Aorta (tissue), 5 donors: ENCODE measurements at places on chromosomes 6 and 20. TPM values are rescaled to one million over a fixed set of nuclear protein-coding genes. Genes with fewer than 3 reads are reported as not detected.

GRCh38 chr6:53495506-53496499 is 49.1 kb downstream of the GCLC start:
- H3K36me3 ChIP-seq: peaks cover 3% of the 10 kb centered on the region
- no peaks in the 10 kb centered on the region for H3K4me1 ChIP-seq
- H3K4me3 ChIP-seq: no peak overlapping the region
- no peak overlapping the region for H3K27ac ChIP-seq

- H3K4me3 ChIP-seq: no peak overlapping the region
- H3K36me3 ChIP-seq: no peaks in the 10 kb centered on the region
- no peaks in the 10 kb centered on the region for H3K4me1 ChIP-seq
- DNase-seq: no peak
- H3K27me3 ChIP-seq: no peaks in the 10 kb centered on the region
- no peak overlapping the region for H3K27ac ChIP-seq
Measured at GRCh38 chr20:61619751-61620150, 367.7 kb downstream of the CDH4 start.

GRCh38 chr6:136771306-136771705 is 21.0 kb downstream of the MAP3K5 start:
- H3K27ac ChIP-seq: no peak overlapping the region
- peaks cover 6% of the 10 kb centered on the region for H3K4me1 ChIP-seq
- H3K27me3 ChIP-seq: no peaks in the 10 kb centered on the region
- DNase-seq: no peak
- H3K4me3 ChIP-seq: no peak overlapping the region

- H3K36me3 ChIP-seq: no peaks in the 10 kb centered on the region
- no peaks in the 10 kb centered on the region for H3K4me1 ChIP-seq
- no peak for DNase-seq
- no peak overlapping the region for H3K27ac ChIP-seq
Measured at GRCh38 chr20:4699957-4700356, 21.8 kb upstream of the PRND start.

- no peak for DNase-seq
- H3K27ac ChIP-seq: no peak overlapping the region
- H3K4me3 ChIP-seq: peak overlapping the region; percentile 38
- no peaks in the 10 kb centered on the region for H3K27me3 ChIP-seq
- no peaks in the 10 kb centered on the region for H3K4me1 ChIP-seq
- no peaks in the 10 kb centered on the region for H3K36me3 ChIP-seq
Measured at GRCh38 chr6:54070025-54070424, 41.2 kb upstream of the MLIP start.

GRCh38 chr20:37273988-37274387 is 12.4 kb upstream of the GHRH start:
- H3K36me3 ChIP-seq: no peaks in the 10 kb centered on the region
- no peaks in the 10 kb centered on the region for H3K4me1 ChIP-seq
- H3K27ac ChIP-seq: no peak overlapping the region
- H3K27me3 ChIP-seq: no peaks in the 10 kb centered on the region

DNA sequence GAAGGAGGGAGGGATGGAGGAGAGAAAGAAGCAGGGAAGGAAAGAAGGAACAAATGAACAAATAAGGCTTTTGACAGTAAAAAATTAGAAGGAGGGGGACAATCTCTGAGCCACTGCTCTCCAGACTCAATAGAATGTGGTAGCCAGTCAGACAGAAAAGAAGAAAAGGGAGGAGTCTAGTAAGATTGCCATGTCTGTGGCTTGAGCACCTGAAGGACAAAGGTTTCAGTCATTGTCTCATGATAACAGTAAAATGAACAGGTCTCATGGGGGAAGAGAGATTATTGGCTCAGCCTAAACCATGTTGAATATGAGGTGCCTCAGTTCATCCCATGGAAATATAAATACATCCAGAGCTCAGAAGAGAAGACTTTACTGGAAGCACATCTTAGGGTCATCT is 14.0 kb upstream of the LOC128125822 start:
- no peak for DNase-seq
- H3K4me3 ChIP-seq: no peak overlapping the region
- H3K36me3 ChIP-seq: no peaks in the 10 kb centered on the region
- H3K27me3 ChIP-seq: no peaks in the 10 kb centered on the region

GRCh38 chr6:42104804-42105125 is 37.7 kb downstream of the C6orf132 start:
- H3K27ac ChIP-seq: no peak overlapping the region
- H3K27me3 ChIP-seq: no peaks in the 10 kb centered on the region
- no peaks in the 10 kb centered on the region for H3K36me3 ChIP-seq
- H3K4me1 ChIP-seq: no peaks in the 10 kb centered on the region

The IL17F gene
- not detected for polyA plus RNA-seq

The TRAPPC3L gene
- 1.8 TPM for polyA plus RNA-seq

The CPXM1 gene
- not detected for polyA plus RNA-seq
